HT1080 (cell line): ENCODE measurements at places on chromosomes 4 and X.

GRCh38 chrX:31297881-31298280 lies 226.0 kb upstream of the FTHL17 start:
- DNase-seq, result no peak

- DNase-seq, result no peak
Measured at GRCh38 chrX:54550821-54551220, 20.8 kb downstream of the GNL3L start.

DNA sequence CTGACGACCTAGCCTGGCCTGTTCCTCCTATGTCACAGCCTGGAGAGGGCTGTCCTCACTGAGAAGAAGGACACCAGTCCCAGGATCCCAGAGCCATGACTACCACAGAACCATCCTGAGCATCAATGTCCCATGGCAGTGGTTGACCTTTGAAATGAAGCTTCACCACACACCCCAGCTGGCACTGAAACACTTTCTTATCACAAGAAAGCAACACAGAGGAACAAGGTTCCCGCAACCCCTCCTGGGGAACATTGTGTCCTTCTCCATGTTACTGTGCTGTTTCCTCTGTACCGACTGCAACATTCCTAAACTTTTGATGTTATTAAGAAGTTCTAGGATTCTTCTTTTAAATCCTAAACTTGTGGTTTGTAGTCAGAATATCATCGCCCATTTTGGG lies 21.2 kb upstream of the FAM156A start:
- DNase-seq, result no peak

GRCh38 chrX:70498129-70498528 lies 53.5 kb downstream of the DLG3 start:
- no peak for DNase-seq

DNA sequence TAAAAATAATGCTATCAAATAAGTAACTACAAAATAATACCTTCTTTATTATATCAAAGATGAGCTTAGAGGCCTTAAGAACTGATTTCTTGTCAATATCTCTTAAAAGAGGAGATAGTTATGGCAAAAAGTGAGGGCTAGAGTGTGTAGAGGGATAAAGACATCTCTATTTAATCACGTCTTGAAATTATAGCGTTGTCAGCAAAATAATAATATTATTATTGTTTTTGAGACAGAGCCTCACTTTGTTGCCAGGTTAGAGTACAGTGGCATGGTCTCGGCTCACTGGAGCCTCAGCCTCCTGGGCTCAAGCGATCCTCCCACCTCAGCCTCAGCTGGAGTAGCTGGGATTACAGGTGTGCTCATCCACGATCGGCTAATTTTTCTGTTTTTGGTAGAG lies 18.3 kb downstream of the SUPT20HL1 start:
- no peak for DNase-seq

- DNase-seq, result peak; percentile 57
Measured at GRCh38 chr4:68271851-68272357, 26.4 kb upstream of the TMPRSS11B start.

DNA sequence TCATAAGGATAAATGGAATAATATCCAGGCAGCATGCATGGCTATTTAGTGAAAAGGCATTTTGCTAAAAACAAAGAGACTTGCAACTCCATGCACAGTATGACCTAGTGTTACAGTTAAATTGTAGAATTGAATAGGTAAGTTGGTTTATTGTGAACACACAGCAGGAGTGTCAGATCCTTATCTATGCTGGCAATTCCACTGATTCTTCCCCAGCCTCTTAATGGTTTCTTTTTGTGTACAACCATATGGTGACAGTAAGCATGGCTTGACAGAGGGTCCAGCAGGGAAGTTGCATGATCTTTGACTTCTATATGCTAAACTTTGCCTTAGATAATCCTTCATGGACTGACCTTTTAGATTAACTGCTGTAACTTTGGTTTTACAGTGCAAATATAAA lies 936.6 kb upstream of the EPHA5 start:
- no peak for DNase-seq

DNA sequence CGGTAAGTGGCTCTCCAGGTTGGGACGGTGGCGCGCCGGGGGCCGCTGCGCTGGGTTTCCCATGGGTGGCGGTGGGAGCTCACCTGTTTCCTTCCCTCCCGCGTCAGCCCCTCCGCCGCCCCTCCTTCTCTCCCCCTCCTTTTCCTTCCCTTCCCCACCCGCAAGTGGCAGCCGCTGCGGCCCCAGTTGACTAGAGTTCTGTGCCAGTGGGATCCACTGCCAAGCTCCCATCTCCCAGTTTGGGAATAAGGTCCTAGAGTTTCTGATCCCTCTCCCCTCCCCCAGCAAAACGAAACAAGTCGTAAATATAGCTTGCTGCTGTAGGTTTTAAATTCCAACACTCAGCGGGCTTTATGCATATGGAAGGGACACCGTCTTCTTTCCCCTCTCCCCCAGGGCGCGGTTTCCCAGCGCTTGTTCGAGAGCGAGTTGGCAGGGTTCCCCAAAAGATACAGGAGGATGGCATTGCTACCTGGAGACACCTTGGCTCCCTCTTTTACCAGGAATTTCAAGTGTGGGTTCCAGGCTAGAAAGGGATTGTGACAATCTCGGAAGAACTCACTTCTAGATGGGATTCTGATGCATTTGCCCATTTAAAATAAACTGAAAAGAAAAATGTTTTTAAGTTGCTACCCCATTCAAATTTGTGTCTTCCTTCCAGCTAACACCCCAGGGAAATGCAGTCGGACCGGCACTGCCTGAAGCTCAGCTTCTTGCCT lies 1.2 kb downstream of the TLL1 start:
- DNase-seq, result no peak

DNA sequence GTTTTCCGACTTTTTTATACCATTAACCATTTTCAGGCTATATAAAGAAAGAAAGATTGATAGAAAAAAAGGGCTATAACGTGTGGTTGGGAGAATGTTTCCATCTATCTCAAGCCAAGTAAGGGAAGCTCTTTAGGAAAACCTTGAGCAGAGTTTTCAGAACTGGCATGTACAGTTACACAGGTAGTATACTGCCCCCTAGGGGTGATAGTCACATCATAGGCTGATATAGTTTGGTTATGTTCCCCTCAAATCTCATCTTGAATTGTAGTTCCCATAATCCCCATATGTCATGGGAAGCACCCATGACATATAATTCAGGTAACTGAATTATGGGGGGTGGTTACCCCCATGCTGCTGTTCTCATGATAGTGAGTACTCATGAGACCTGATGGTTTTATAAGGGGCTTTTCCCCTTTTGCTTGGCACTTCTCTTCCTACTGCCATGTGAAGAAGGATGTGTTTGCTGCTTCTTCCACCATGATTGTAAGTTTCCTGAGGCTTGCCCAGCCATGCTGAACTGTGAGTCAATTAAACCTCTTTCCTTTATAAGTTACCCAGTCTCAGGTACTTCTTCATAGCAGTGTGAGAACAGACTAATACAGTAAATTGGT lies 186.8 kb downstream of the TMA16 start:
- DNase-seq, result no peak

GRCh38 chr4:137267024-137267423 lies 265.3 kb downstream of the PCDH18 start:
- DNase-seq, result peak; percentile 31

GRCh38 chr4:86974551-86974994 lies 39.8 kb downstream of the AFF1 start:
- DNase-seq, result peak; percentile 5

DNA sequence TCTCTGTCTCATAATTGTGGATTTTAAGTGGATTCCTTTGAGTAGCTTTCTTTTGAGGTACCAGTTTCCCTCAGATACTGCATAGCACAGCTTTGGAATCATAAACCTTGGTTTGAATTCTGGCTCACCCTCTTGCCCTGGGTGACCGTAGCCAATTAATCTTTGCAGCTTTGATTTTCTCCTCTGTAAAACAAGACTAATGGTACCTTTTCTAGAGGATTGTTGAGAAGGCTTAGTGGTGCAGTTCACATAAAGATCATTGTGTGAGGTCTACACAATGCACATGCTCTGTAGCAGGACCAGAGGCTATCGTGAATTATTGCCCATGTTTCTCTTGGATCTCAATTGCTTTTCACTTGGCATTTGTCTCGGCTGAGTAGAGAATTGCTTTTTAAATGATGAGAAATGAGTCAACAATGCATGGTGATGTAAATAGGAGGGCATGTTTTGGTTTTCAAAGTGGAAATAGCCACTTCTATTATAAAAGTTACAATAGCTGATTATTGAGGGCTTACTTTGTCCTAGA lies 47.9 kb downstream of the TMEM131L start:
- DNase-seq, result peak; percentile 29

GRCh38 chr4:116064331-116064730 lies 950.9 kb upstream of the NDST4 start:
- no peak for DNase-seq

GRCh38 chr4:94689155-94689860 lies 68.4 kb upstream of the BMPR1B start:
- no peak for DNase-seq

GRCh38 chrX:15116900-15117299 lies 153.0 kb downstream of the ASB9 start:
- no peak for DNase-seq

- no peak for DNase-seq
Measured at GRCh38 chr4:123166023-123166422, 230.6 kb upstream of the SPRY1 start.

GRCh38 chr4:150580306-150580705 lies 1.6 kb upstream of the MAB21L2 start:
- DNase-seq, result no peak
